Activated T-cell treated with anti-CD3 and anti-CD28 coated beads, Interleukin-2, amount 50 U/mL, for 72 hours (primary cell): ENCODE measurements at places on chromosomes 5 and 9.

DNA sequence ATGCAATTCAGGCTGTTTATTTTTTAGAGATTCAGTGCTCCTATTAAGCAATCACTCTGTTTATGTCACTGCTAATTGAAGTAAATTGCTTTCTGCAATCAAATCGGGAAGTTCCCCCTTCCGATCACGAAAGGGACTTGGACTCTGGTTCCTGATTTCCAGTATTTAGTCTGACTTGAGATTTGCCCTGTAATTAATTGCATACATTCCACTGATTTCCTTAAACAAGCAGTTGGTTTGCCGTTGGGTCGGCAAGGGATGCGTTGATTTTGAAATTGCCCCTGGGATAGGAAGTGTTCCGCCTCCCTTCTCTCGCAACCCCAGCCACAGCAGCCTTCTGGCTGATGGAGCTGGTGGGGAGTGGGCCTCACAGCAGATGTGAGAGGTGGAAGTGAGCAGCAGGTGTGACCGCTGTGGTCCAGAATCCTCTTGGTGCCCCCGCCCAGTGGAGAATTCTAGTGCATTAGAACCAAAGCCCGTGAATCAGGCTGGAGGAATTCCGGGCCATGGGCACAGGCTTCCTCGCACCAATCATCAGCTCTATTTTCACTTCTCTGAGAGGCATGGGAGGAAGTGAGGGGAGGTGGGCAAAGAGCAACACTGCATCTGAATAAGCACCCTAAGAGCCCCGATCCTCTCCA lies 102.5 kb downstream of the SPRY4 start:
- DNase-seq = no peak

DNA sequence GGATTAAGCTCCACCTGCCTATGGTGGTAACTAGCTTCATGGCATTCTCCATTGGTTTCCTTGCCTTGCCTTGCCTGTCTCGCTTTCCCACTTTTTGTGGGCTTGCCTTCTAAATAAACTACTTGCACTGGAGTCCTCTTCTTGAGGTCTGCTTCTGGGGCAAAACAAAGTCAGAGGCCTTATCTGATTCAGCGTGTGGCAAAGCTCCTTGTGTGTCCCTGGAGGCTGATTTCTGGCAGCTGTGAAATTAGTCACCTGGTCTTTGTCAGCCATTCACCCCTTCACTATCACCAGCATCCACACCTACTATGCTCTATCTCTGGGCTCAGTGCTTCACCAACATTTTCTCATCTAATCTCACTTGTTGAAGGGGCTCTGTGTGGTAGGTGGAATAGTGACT lies 176.2 kb downstream of the SEC61B start:
- DNase-seq = no peak

DNA sequence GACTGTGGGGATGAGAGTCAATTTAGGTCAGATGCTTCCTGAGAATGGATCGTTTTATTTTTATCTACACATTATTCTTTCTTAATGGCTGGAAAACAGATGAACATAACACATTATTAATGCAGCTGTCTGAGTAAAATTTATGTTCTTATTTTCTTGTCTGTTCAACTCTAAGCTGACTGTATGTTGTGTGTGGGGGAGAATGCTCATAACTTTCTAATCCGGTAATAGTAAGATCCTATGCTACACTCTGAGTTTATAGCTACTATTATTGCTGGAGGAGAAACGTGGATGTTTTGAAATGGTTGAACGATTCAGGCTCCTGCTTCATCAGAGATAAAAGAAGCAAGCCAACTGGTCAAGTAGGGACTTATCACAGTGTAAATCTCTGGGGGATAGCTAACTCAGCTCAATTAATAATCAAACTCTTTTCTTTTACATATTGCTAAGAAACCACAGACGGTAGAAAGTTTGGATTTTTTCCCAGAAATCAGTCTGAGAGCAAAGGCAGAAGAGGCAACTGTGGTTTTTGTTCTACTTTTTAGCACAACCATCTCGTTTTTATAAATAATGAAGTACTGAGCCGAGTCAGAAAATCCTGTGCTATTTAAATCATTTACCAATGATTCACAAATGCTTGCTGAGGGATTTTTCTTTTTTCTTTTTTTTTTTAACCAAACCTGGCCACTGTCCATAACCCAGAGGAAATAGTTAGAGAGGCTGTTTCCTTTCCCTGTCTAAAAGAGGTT lies 265.0 kb upstream of the FAM174A start:
- no peak for DNase-seq

DNA sequence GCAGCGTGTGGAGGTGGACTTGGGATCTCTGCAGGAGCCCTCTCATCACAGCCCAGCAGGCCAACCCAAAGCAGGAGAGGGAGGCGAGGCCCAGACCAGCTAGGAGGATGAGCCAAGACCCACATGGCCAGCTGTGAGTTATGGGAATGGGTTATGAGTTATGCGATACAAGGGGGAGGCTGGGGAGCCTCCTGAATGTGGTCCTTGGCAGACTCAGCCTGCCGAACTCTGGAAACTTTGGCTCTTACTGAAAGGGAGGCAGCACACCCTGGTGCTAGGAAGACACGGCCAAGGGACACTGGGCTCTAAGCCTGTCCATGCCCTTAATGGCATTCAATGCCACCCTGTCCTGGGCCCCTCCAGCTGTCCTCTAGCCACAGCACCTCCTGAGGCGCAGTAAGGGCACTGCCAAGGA lies 7.7 kb upstream of the VAV2 start:
- DNase-seq = no peak

DNA sequence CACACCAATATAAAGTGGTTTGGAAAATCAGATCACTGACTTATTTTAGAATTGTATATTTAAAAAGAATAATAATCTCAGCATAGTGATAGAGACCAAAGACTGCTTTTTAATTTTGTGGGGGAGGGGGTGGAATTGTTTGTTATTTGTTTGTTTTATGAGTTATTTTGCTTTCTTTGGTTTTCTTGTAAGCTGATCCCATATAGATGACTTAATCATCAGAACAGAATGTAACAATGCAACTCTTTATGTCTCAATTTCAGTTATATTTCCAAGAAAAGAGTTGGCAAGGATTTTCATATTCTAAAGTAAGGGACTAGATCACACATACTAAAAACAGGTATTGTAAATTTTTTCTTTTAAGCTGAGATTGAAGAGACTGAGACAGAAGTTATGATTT lies 984.9 kb downstream of the TLE4 start:
- no peak for DNase-seq

GRCh38 chr5:136052692-136053335 lies 24.0 kb downstream of the TGFBI start:
- no peak for DNase-seq
